CD14-positive monocyte (primary cell): ENCODE measurements at places on chromosomes 4 and X. TPM values are rescaled to one million over a fixed set of nuclear protein-coding genes. Genes with fewer than 3 reads are reported as not detected.
A peak's percentile ranks its signal among the peaks of the same experiment; 100 is the strongest.

The COL25A1 gene
- polyA plus RNA-seq = not detected in 2 replicates

The CFAP99 gene
- not detected for polyA plus RNA-seq

The NEUROG2 gene
- 0.12 and 0.14 TPM in 2 replicates for polyA plus RNA-seq

The MOSPD2 gene
- polyA plus RNA-seq = 16.7 and 44.6 TPM in 2 replicates

DNA sequence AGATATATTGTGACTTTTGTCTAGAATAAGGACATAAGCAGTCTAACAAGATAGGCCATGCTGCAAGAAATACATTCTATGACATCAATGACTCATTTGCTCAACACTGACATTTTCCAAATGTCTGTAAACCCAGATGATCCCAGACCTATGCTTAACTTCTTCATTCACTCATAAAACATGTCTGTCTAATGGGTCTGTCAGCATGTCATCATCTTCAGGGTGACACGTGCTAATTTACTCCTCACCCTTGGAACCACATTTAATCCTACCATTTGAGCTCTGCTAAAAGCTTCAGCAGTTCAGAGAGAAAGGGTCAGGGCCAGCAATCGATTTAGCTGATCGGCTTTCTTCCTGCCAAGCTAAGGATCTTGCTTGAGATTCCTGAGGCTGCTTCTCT lies 109.4 kb upstream of the MAP3K15 start:
- no peak for DNase-seq

DNA sequence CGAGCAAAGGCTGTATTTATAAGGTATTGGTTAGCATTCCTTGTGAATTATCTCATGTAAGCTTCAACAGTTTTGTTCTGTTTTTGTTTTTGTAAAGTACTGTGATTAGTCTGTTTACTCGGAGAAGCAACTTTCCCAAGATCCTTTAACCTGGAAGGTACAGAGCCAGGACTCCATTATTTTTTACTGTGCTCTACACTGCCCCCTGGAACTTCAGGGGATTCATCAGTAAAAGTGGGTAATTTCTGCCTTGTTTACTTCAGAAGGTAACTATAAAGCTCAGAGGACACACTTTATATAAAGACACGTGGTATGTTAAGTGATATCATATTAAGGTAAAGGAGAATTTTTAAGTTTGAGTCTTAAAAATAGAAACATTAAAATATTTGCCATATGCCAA lies 124.9 kb downstream of the IQCM start:
- no peak for DNase-seq

GRCh38 chrX:24396236-24396930 lies 35.9 kb downstream of the SUPT20HL1 start:
- DNase-seq = no peak

DNA sequence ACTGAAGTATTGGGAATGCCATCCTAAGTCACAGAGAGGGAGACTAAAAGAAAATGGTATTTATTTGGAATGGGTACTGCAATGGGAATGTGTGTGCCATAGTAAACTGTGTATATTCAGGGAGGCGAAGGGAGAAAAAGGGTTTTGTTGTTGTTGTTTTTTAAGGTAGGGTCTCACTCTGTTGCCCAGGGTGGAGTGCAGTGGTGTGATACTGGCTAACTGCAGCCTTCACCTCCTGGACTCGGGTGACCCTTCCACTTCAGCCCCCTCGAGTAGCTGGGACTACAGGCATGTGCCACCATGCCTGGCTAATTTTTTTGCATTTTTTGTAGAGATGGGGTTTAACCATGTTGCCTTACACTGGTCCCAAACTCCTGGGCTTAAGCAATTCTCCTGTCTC lies 4.3 kb upstream of the SLC10A3 start:
- no peak for DNase-seq

DNA sequence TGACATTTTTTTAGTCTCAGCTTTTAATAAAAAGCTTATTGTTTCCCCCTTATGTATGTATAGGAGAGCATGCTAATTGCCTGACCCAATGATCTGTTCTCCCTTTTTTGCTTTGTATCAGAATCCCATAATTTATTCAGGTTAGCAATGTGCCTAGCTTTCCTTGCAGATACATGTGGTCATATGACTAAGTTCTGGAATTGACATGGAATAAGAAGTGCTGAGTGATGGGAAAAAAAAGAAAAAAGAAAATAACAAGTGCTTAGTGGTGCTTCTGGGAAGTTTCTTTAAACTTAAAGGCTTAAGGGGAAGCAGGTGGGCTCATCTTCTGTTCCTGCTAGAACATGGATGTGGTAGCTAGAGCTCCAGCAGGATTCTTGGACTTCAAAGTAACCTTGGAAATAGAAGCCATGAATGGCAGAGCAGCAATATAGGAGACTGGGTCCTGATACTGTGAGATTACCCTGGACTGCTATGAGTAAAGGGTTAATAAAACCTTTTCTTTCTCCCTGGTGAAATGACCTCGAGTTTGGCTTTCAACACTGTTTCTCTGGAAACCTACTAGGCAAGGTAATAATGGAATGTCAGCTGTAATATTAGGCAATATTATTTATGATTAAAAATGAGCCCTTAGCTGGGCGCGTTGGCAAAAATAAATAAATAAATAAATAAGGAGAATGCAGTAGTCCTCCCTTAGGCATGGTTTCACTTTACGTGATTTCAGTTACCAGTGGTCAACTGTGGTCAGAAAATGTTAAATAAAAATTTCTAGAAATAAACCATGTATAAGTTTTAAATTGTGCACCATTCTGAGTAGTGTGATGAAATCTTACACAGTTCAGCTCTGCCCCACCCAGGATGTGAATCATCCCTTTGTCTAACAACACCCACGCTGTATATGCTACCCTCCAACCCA lies 16.7 kb upstream of the RBM41 start:
- DNase-seq = peak; percentile 38

- no peak for DNase-seq
These were observed 432.6 kb upstream of the GALNT7 start for GRCh38 chr4:172736046-172736445.

- DNase-seq = no peak
These were observed 109.2 kb upstream of the CXCL13 start for GRCh38 chr4:77496457-77496856.
